CMK (cell line): ENCODE measurements at places on chromosomes 1 and 21.

DNA sequence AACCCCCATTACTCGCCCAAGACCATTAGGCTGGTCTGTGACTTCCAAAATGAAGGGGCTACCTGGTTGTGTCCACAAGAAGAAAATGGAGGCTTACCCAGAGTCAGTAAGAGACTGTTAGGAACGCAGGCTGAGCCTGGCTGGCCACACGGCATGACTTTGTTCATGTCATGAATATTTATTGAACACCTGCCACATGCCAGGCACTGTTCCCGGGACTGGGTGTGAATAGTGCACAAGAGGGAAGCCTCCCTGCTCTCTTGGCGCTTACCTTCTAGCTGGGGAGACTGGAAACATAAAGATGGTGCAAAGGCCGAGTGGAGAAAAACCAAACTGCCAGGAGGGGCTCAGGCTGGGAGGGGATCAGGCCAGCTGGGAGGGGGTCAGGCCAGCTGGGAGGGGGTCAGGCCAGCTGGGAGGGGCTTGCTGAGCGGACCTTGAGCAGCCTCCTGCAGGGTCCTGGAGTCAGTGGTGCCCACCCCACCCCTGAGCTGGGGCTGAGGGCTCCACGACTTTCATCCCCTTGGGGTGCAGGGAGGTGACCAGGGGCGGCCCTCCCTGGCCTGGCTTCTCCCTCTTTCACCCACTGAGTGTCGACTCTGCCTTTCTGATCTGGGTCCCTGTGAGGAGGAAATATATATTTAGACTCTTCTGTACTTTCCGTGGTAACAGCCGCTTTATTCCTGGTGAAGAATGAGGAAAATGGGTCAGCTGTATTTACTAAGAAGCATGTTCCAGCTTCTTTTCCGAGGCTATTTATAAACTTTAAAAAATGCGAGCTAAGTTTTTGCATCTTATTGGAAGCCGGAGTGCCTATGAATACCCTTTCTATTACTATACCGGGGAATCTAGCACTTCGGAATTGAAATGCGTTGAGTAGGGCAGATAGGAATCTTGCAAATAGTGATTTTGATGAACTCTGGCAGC is 139.0 kb downstream of the CAMTA1 start:
- DNase-seq: no peak

DNA sequence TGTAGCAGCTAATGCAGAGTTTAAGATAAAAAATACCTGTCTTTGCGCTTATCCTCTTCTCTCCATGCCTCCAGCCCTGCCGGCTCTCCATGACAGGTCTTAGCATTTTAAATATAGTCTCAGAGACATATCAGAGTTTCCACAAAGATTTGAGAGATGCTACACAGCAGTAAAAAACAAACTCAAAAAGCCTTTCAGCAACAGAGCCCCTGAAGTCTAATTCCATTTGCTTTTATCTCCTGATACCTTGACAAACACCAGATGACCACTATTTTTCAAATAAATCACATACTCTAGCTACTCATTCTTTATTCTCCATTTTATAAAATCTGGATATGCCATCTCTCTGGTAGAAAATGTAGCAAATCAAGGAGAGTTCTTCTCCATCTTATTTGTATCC is 79.5 kb upstream of the LRRC53 start:
- no peak for DNase-seq

GRCh38 chr1:107895403-107896191 is 69.4 kb downstream of the VAV3 start:
- no peak for DNase-seq

DNA sequence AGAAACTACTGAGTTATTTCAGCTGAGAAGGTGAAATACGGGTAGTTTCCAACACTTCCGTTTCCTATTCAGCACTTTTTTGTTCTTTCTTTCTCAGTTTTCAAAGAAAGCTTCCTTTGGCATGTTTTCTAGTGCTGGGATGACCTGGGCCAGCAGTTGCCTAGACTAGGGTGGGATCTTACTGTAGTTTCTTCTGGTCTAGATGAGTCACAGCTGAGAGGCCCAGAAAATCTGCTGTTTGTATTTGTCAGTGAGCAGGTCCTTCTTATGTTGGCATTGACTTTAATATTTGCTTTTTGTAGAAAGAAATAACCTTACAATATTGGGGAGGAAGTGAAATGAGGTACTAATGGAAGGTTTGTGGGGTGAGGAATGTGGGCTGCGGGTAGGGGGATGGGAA is 22.2 kb downstream of the C1orf21 start:
- no peak for DNase-seq

GRCh38 chr1:231674575-231674974 is 48.0 kb downstream of the DISC1 start:
- no peak for DNase-seq

GRCh38 chr1:115056395-115056798 is 26.8 kb downstream of the TSHB start:
- DNase-seq: no peak

DNA sequence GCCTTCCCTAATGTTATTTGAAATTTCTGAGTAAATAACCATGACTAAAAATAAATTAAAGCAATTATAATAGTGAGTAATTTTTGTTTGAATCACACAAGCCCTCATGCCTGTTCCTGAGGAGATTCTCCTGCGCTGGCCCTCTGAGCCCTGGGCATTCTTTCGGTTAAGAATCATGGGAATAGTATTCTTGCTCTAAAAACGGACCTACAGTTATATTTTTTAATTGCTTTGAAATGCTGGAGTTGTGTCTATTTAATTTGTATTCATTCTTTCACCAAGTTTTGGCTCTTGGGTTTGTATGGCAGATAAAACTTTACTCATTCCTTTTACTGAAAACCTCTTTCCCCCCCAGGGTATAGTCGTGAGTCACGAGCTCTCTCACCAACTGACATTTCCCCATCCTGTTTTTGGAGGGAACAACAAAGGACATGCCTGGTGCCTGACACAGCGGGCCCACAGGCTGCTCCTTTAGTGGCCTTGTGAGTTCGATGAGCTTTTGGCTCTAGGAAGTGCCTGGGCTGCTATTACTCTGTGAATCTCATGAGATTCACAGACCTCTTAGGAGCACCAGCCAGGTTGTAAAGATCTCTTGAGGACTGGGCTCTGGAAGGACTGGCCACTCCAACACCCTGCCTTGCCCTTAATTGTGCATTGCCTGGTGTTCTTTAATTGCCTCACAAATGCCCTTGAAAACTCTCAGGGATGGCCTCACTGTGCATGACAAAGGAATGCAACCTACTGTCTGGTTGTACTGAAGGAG is 58.6 kb downstream of the DDR2 start:
- no peak for DNase-seq

DNA sequence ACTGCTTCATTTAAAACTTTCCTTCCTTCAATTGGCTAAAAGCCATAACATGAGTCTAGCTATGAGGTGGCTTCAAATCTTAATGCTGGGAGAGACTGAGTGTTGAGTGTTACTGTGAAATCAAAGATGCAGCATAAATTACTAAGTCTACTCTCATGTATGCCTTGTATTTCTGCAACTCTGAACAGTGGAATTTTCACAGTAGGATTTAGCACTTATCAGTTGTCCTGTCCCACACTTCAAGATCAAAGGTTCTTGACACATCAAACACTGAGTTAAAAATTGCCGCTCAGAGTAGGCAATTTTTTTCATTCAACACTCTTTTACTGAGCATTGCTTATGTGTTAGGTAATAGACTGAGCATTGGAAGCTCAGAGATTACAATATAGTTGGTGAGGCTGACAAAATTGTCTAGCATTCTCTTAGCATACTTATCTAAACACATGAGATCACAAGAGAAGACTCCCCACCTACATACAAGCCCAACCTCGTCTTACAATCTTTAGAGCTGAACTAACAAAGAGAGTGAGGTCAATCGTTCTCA is 56.4 kb upstream of the ADORA3 start:
- DNase-seq: no peak

GRCh38 chr1:48391926-48392325 is 80.1 kb downstream of the SPATA6 start:
- no peak for DNase-seq
